ENCODE measurements at places on chromosomes 5 and 9. TPM values are rescaled to one million over a fixed set of nuclear protein-coding genes. Genes with fewer than 3 reads are reported as not detected.

DNA sequence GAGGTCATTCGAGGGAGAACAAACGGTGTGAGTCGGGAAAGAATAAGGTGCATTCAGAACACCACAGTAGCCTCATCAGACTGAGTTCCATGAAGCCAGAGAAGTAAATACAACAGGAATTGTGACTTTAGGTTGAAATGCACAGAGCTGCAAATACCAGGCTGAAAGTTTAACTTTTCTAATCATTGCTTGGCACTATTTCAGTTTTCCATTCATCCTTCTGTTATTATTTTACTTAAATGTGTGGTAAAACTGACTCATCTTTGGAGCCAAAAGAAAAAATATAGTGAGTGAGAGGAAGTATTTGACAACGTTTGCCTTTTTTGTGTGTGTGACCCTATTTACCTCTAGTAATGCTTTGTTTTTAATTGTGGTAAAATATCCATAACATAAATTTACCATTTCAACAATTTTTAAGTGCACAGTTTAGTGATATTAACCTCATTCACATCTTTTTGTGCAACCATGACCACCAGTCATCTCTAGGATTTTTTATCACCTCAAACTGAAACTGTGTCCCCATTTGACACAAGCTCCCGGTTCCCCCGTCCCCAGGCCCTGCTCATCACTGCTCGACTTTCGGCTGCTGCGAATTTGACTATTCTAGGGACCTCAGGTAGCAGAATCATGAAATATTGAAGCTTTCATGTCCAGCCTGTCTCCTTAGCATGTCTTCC lies 166.8 kb downstream of the HSD17B3 start:
- no peak for DNase-seq

DNA sequence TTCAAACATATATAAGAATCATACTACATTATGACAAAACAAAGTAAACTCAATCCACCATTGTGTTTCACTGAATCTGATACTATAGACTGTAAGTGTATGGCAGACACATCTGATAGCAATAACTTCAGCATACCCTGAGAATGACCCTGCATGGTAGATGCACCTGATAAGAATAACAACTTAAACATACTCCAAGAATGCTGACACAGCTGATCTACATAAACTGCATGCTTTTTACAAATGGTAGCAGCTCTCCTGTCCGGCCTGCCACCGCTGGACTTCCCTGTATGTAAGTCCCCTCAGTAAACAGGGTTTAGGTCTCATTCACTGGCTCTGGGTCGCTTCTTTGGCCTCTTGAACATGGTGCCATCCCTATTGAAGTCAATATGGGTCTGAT lies 100.4 kb downstream of the ANKH start:
- DNase-seq = no peak

DNA sequence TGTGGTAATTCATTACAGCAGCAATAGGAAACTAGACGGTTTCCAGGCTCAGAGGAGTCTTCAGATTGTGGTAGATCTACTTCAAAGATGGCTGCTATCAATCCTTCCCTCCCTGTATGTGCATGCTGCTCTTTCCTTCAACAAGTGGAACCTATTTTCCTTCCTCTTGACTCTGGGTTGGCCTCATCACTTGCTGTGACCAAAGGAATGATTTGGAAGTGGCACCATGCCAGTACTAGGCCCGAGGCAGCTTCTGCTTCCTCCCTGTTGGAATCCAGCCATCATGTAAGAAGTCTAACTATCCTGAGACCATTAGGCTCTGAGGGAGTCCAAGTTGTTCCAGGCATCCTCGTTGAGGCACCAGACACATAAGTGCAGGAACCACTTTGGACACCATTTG lies 46.5 kb upstream of the MCTP1 start:
- DNase-seq = no peak

GRCh38 chr5:5420251-5420650 lies 2.2 kb upstream of the ICE1 start:
- DNase-seq = no peak

DNA sequence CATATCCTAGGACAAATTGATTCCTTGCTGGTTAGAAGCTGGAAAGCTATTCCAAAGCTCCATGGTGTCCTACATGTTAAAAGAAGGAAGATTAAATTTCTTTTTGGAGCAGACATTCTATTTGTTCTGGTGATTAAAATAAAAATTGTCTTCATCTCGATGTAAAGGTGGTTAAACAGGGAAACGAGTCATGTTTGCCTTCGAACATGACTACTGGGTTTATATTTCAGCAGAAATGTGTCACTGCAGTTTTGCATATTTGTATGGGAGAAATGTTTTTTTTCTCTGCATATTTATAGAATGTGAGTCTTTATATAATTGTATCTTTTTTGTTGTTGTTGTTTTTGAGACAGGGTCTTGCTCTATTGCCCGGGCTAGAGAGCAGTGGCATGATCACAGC lies 36.4 kb downstream of the ADAMTS12 start:
- DNase-seq = no peak

DNA sequence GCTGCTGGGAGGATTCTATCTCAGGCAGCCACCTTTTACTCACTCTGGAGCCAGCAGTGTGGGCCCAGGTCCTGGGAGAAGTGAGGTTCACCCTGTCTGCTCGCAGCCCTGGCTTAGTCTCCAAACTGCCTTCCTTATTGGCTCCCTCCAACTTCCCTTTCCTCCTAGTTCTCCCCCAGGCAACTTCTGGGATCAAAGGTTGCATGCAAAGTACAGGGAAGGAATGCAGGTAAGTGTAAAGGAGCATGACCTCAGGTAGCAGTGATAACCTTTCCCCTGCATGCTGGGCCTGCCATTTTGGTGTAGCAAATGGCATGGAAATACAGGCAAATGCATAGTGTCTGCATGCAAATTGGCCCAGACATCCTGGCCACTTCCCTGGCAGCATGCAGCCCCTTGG lies 53.8 kb upstream of the ARAP3 start:
- no peak for DNase-seq

DNA sequence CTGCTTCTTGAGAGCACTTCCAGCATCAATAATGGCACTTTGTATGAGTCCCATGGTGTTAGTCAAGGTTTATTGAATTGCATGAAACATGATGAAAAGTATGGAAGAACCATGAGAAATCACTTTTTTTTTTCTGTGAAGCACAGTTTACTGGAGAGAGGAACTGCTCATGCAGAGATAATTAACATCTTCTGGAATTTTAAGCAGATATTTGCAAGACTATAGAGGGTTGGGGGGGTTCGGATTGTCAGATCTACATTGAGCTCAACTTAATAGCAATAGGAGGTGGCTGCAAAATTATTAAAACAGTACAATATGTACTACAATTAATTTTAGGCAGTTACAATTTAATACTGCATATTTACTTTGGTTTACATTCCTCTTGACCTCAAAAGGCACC lies 204.4 kb upstream of the CDH10 start:
- no peak for DNase-seq

GRCh38 chr5:34655354-34655991 lies 655 bp upstream of the RAI14 start:
- DNase-seq = peak; percentile 74

- DNase-seq = no peak
These were observed 45.5 kb downstream of the RASA1 start for GRCh38 chr5:87313216-87313615.

DNA sequence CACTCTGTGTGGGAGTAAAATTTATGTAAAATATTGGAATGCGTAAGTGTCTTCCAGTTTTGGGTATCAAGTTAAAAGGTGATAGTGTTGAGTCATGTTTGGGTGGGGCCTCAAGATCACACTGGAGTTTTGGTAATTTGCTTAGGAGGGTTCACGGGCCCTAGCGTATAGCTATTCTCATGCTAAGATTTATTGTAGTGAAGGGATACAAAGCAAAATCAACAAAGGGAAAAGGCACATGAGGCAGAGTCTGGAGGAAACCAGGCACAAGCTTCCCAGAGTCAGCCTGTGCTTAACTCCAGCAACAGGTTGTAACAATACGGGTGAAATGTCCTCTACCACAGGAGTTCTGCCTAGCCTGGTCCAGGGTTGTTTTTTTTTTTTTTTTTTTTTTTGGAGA lies 20.2 kb downstream of the HSPA4 start:
- no peak for DNase-seq

DNA sequence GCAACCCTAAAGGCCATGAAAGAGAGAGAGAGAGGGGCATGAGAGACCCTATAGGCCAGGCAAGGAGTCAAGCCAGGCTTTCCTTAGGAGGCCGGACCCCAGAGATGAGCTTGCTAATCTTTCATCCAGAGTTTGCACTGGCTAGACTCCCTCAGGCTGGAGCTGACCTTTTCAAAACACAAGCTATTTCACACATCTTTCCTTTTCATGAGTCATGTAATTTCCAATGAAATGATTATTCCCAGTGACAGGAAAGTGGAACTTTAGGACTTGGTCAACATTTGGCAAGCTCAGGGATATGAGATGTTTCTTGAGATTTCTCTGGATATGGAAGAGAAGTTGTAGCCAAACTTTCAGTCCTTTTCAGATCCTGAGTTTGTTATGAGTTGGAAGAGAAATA lies 117.7 kb downstream of the TARS1 start:
- DNase-seq = no peak

DNA sequence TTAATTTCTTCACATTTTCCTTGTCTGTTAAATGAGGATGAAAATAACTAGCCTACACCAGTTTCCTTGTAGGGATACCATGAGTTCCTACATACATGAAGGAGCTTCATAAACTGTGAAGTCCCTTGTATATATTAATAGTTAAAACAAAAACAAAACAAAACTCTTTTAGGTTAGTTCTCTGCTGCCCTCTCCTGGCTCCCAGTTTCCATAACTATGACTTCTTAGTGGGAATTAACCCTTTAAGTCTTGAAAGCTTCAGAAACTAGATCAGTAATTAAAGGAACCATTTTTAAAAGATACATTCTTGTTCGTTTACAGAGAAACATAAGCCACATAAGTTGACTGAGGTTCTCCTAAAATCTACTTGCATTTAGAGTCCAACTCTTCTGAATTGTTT lies 500.0 kb upstream of the C9orf72 start:
- DNase-seq = peak; percentile 80

GRCh38 chr5:128349044-128349858 lies 188.8 kb downstream of the FBN2 start:
- no peak for DNase-seq

DNA sequence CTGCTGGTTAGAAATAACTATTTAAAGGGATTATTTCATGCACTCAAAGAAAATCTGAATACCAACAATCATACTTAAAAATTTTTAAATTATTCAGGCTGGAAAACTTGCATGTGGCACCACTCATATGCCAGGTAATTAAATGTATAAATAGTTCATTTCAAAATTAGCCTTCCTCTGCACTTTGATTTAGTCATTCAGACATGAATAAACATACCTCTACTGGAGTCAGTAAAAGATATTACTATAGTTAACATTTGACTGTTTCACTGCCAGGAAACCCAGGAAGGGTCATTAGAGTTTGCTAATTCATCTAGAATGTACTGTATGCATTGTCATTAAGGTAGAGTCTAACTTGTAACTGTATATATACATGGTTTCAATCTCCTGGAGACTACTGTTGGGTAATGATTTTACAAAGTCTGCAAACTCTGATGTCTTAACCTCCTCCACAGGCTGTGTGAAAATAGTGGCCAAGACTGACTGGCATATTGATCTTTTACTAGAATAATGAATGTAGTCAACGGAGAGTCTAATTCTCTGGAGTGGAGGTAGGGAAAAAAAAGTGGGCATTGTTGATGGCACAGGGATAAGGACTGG lies 43.7 kb downstream of the TEX10 start:
- no peak for DNase-seq

GRCh38 chr5:159441441-159441840 lies 111.2 kb upstream of the IL12B start:
- no peak for DNase-seq

GRCh38 chr5:167557359-167557758 lies 734.1 kb upstream of the WWC1 start:
- DNase-seq = no peak

DNA sequence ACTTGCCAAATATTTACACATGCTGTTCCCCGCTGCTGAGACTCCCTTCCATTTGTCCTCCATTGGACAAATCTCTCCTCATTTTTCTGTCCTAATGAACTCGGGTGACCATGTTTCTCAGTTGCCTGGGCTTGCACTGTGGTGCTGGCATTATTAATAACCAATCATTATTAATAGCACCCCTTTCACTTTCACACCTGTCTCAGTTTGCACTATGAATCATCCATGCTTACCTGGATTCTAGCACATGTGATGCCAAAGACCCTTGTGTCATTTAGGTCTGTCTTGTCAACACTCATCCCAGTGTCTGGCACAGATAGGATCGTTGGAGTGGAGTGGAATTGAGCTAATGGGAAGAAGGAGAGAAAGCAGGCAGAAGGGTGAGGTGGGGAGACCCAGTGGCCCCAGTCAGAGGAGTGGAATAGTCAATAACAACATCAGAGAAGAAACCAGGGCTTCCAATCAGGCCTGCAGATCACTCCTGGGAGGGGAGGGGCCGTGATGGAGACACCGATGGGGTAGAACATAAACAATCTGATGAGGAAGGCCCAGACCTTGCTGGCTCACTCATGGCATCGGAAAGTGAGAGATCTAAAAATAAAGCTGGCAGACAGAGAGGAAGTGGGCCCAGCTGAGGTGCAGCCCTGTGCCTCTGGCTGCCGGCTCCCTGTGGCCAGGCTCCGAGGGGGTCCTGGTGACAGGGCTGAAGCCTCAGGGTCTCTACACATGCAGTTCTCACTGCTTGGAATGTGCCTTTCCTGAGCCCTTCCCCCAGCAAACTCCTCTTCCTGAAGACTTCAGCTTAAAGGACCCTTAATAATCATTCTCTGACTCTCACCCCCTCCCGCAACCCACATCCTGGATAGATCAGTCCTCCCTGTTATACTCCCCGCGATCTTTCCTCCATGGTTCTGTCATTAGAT lies 33.5 kb upstream of the CRB2 start:
- DNase-seq = no peak

GRCh38 chr9:120702075-120702474 lies 12.2 kb downstream of the MEGF9 start:
- DNase-seq = no peak

GRCh38 chr5:126003309-126003708 lies 419.9 kb upstream of the GRAMD2B start:
- no peak for DNase-seq

DNA sequence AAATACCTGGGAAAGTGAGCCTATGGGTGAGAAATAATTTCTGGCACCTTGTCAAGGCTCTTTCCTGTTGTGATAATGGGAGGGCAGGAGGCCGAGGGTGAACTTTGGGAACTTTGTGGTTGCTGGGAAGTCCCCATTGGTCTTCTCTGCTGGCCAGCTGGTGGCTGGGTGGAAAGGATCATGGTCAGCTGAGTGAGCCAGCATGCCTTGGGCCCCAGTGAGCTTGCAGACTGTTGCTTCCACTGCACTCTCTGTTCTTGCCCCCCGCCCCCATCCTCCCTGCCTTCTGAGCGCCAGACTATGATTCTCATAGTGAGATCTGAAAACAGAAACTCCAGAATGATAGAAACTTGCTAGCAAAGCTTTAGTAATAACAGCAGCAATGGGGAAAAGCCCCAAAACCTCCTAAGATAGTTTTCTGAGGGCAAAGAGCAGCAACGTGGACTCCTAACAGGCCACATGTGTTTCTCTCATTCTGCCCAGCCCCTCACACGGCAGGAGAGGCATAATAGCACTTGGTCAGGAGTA lies 139.2 kb upstream of the SMARCA2 start:
- no peak for DNase-seq

GRCh38 chr5:119028575-119028974 lies 40.2 kb upstream of the DTWD2 start:
- no peak for DNase-seq

GRCh38 chr9:76561900-76562299 lies 102.9 kb downstream of the GCNT1 start:
- DNase-seq = no peak

LHX3 gene
- not detected for polyA plus RNA-seq

PAPPA gene
- polyA plus RNA-seq = 14.8 TPM

PCSK1 gene
- polyA plus RNA-seq = 0.21 TPM

SIT1 gene
- polyA plus RNA-seq = 0.27 TPM

CCIN gene
- 0.27 TPM for polyA plus RNA-seq

DTWD2 gene
- 12.2 TPM for polyA plus RNA-seq

CCL27 gene
- 0.44 TPM for polyA plus RNA-seq
